GM23248 (cell line): ENCODE measurements at places on chromosomes 6 and 20.

GRCh38 chr6:119350202-119350951 is 816 bp upstream of the MAN1A1 start:
- DNase-seq, result peak; percentile 90

GRCh38 chr20:46302106-46302505 is 6.2 kb downstream of the CDH22 start:
- no peak for DNase-seq

GRCh38 chr6:140586426-140587061 is 1212.1 kb upstream of the CITED2 start:
- no peak for DNase-seq

GRCh38 chr20:48827855-48828733 is at the start of gene PREX1:
TSS of gene PREX1 (minus strand) at chr20:48827999. CDS start at chr20:48827860, 139 bp downstream.
- DNase-seq, result peak; percentile 63

DNA sequence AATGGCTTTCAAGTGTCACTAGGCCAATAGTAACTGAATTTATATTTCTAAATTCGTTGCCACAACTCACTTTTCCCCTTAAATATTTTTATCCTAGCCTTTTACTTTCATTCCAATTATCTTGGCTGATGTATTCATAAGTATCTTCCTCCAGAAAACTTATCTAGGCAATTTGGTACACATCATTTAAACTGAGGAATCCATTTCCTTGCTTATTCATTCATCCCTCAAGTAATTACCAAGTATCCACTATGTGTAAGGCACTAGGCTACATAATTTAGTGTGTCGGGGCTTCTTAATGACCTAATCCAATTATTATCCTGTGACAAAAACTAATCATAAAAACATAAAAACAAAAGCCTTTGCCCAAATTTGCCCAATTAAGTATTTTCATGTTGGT is 258.3 kb upstream of the TCF21 start:
- no peak for DNase-seq

DNA sequence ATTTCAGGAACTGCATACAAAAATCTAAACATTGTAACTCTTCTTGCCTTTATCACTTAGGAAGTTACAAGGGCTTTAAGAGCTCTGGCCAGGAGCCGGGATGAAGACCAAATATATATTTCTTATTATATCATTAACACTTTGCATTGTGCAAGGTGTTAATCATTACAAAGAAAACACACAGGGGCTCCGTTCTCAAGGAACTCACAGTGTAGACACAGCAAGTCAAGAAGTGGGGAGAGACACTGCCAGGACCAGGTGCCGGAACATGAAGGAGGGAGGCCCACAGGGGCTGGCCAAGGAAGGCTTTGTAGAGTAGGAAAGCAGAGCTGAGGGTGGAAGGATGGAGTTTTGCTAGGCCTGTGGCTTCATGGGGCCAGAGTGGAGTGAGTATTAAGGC is 17.4 kb downstream of the ITPR3 start:
- DNase-seq, result no peak

DNA sequence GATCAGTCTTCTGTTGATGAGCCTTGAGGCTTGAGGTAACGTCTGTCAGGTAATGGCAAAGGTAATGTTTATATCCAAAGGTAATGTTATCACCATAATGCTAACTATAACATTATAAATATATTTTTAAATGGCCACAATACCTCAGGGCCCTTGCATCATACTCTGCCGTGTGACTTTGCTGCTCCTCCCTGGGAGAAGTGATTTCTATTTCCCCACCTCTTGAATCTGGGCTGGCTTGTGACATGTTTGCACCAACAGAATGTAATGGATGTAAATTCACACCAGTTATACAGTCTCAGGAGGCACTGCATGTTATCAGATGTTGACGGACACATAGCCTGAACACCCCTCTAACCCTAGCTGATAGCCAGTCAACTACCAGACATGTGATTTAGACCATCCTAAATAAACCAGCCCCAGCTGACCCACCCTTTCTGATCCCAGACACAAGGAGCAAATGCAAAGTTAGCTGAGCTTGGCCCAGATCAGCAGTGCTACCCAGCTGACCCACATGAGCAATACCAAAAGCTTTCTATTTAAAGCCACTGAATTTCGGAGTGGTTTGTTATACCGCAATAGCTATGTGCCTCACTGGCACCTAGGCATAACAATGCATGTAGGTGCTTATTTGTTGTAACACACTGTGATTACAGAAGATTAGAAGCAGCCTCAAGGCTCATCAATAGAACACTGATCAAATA is 93.8 kb upstream of the SIRPA start:
- DNase-seq, result peak; percentile 52

GRCh38 chr6:49906526-49906925 is 40.2 kb upstream of the CRISP1 start:
- DNase-seq, result peak; percentile 0

DNA sequence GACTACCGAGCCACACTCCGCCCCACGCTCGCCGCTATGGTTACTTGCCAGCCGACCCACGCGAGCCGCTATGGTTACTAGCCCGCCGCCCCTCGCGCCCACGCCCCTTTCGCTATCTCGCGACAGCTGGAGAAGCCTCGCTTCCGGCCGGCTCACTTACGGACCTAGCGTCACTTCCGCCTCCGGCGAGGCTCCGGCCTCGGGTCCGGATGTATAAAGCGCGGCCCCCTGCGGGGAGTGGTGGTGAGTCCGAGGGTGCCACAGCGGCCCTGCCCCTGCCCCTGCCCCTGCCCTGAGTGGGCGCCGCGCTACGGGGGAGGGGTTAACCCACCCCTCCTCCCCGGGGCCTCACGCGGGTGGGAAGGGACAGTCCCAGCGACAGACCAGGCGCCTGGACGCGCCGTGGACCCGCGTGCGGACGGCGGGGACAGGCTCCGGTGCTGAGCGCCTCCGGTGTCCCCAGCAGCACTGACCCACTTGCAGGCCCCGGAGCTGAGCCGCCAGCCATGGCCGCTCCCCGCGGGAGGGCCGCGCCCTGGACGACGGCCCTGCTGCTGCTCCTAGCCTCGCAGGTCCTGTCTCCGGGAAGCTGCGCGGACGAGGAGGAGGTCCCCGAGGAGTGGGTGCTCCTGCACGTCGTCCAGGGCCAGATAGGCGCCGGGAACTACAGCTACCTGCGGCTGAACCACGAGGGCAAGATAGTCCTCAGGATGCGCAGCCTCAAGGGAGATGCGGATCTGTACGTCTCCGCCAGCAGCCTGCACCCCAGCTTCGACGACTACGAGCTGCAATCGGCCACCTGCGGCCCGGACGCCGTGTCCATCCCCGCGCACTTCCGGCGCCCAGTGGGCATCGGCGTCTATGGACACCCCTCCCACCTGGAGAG is at the start of the genes C6orf120 and WDR27:
C6orf120 (plus strand) TSS at position 173 of the 886 bp plus-strand sequence; CDS start at position 507, 334 bp downstream.
WDR27 (minus strand) TSS at position 76 of the 886 bp plus-strand sequence. CDS start 13,024 bp downstream, outside the sequence.
- peak; percentile 100 for DNase-seq

DNA sequence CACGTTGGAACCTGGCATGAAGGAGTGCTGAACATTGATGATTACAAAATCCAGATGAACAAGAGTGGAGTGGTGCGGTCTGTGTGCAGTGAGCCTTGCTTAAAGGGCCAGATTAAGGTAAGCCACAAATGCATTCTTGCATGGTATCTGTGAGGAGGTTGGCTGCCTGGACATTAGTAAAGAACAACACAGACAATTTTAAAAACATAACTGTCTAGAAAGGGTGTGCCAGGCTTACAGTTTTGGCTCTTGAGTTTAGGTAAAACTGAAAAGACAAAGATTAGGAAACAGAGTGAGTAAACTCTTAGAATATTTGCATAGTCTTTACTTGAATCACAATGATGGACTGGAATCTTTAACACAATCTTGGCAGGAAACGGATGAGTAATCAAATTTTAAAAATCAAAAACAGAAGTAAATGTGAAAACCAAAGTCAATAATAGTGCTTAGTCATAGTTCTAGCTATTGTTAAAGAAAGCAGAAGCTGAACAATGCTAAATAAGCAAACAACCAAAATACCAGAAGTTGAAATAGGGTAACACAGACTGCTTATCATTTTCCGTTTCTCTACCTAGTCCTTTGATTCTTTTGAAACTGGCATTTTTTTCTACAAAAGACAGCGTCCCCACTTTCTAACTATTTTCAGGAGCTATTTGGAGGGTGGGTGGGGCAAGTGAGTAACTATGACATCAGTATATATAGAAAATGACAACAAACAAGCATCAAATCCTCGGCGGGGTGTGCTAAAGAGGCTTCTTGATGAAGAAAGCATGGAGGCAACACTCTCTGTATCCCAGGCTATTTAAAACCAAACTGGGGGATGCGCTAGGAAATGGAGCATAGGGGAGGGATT is 185.8 kb upstream of the RAB32 start:
- peak; percentile 90 for DNase-seq

DNA sequence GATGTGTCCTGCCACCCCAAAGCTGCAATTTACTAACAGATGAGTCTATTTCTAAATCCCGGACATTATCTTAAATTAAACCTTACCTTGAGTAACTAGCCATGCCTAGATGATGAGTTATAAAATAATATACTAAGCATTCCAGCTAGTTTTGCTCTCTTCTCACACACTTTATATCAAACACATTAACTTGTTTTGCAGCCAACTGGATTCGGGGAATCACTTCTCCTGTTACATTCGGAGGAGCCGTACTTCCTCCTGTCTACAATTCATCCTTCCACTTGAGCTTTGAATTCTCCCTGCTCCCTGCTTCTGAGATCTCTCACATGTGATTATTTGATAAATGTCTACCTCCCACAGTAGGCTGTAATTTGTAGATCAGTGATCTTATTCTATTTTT is 420.1 kb downstream of the GJA1 start:
- no peak for DNase-seq

GRCh38 chr6:160378882-160379281 is 30.7 kb downstream of the SLC22A3 start:
- DNase-seq, result peak; percentile 44

DNA sequence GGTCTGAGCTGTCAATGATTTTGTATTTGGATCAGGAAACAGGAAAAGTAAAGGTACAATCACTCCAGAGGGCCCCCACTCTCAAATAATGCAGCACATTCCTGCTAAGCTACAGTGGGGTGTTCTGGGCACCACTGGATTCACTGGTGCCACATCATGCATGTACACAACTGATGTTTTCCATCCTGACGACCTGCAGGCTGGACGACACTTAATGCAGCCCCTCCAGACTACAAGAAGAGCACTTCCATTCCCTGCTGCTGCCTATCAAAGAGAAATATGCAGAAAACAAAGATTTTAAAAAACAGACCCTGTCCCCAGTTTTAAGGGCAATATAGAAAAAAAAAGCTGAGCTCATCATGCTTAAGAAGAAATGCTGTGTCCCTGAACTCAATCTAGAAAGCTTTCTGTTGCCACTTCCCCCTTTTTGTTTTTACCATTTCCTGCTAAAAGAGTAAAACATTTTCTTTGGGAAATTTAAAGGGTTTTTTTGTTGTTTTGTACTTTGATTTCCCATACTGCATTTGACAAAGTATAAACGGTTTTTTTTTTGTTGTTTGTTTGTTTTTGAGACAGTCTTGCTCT is 35.5 kb downstream of the ABHD12 start:
- DNase-seq, result no peak

DNA sequence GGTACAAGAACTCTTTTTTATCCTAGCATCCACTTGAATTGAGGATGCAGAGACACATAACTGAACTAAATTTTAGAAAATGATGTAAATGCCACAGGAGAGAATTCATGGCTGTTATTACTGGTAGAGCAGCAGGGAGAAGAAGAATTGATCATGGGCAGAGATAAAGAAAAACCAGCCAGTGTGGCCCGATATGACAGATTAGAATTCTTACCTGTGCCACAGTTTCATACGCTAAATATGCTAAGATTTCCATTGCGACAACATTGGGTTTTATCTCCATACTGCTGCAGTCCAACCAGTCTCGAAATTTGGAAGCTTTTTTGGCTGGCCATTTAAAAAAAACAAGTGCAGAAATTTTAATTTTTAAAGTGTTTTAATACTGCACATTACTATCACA is 373.8 kb upstream of the RUNX2 start:
- DNase-seq, result no peak

DNA sequence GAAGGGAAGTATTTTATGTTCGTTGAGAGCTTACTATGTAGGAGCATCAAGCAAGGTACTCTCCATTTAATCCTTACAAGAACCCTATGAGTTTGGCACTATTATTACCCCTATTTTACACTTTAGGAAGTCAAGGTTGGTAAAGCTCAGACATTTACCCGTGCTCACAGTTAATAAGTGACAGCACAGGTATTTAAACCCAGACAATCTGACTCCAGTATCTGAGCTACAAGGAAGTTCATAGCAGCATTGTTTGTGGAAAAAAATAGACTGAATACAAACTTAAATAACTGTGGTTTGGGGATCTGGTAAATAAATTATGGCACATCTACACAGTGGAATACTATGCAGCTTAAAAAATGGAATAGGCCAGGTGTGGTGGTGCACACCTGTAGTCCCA is 21.2 kb upstream of the GMNN start:
- no peak for DNase-seq

DNA sequence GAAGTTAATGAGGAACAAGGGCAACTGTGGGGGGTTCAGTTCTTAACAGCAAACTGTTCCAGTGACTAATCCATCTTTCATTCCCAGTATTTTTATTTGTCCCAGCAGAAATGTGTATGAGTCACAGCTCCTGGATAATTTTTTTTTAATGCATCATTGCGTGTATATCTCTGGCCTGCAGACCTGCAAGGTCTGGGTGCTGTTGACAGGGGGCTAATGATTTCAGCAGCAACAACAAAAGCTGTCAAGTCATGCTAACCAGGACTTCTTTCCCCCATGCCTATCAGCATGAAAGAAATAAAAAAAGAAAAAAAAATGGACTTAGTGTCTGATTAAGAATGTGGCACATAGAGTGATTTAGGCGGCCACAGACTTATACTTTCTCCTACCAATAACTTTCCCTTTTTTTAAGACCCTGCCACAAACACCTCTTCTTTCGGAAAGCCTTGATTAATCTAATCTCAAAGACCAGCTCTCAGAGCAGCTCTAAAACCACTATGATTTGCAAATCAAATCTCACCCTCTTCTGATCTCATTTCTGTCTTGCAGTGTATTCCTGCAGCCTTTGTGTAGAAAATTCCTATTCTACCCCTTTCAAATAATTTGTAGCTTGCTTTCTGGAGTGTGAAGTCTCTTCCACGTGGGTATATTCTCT is 14.2 kb upstream of the PREX1 start:
- peak; percentile 88 for DNase-seq

GRCh38 chr20:41654884-41655283 is 36.7 kb upstream of the CHD6 start:
- peak; percentile 27 for DNase-seq

- DNase-seq, result no peak
Measured at GRCh38 chr6:170487707-170488329, 65.3 kb downstream of the PSMB1 start.

DNA sequence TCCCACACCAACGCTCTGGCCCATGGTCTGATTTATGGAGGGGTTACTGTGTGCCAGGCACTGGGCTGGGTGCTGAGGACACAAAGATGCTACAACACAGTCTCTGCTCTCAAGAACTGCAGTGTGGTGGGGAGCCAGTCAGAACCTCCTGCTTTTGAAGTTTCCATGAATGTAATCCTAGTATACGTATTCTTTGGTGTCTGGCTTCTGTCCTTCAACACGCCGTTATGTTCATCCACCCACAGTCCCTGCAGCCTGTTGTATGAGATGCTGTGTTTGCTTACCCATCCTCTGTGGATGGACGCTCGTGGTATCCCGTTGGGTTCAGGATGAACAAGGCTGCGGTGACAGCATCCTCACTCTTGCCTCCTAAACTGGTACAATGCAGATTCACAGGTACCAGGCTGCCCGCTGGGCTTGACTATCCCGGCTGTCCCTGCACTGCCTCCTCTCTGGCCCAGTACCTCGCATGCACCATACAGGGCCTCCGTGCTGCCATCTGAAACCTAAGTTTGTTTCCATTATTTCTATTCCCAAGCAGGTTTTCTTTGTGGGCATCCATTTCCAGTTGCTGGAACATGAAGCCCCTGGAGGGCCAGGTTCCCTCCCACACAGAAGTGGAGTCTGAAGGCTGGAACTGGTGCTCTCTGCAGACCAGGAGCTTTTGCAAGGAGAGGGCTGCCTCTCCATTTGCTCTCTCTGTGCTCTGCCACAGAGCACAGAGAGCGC is 364.5 kb downstream of the ZFAND3 start:
- DNase-seq, result no peak
